Central memory CD8-positive, alpha-beta T cell (primary cell): ENCODE measurements at places on chromosomes 3 and 15.

DNA sequence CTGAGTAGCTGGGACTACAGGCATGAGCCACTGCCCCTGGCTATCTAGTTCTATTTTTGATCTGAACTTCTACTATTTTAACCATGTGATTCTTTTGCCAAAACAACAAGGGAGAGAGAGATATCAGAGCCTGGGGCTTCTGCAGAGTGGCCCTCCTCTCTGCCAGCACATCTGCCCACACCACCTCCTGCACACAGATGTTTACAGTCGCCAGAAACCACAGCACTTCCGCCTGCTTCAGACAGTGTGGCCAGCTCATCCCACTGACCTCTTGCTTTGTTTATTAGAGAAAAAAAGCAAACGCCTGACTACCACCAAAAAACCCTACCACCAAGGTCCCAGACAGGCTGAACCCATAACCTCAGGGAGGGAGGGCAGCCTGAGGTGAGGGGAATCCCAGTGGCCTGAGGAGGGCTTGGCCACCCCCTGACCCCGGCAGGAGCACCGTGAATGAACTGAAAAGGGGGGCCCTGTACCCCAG is 85.9 kb upstream of the ABHD2 start:
- no peak for DNase-seq

DNA sequence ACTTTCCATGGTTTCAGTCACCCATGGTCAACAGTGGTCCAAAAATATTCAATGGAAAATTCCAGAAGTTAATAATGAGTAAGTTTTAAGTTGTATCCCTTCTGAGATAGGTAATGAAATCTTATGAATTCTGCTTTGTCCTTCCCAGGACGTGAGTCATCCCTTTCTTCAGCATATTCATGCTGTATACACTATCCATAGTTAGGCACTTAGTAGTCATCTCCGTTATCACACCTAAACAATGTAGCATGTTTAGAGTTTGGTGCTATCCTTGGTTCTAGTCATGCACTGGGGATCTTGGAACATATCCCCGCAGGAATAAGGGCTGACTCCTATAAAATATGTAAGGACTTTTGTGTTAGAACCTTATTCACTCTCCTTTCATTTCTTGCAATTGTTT is 153.2 kb downstream of the UNC13C start:
- DNase-seq = no peak

DNA sequence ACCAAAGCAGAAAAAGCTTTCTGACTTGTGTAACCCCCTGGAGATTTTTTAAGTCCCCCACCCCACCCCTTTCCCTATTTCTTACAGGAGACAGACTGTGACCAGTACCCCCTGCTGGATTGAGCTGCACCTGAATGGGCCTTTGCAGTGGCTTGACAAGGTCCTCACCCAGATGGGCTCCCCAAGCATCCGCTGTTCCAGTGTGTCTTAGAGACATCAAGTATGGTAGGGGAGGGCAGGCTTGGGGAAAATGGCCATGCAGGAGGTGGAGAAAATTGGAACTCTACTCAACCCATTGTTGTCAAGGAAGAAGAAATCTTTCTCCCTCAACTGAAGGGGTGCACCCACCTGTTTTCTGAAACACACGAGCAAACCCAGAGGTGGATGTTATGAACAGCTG is 64.1 kb downstream of the AAGAB start:
- no peak for DNase-seq

DNA sequence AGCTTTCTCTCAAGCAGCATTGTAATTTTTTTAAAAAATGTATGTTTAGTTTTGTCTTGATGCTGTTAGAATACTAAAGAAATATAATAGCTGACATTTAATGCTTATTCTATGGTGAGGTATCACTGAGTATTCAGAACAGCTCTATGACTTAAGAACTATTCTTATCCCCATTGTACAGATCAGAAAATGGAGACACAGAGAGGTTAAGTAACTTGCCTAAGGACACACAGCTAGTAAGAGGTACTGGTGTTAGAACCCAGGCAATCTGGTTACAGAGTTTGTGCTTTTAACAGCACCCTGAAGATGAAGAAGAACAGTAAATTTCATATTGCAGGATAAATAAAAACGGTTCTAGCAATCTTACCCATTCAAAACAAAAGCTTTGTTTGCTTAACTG is 15.5 kb downstream of the PLA2G4D start:
- no peak for DNase-seq

GRCh38 chr3:179734497-179735281 is 81.8 kb downstream of the USP13 start:
- no peak for DNase-seq

GRCh38 chr3:185900228-185900627 is 37.6 kb downstream of the TRA2B start:
- DNase-seq = no peak

GRCh38 chr3:121411523-121411922 is 134.3 kb downstream of the POLQ start:
- no peak for DNase-seq

GRCh38 chr15:80577552-80578205 is 117.4 kb upstream of the ABHD17C start:
- no peak for DNase-seq

DNA sequence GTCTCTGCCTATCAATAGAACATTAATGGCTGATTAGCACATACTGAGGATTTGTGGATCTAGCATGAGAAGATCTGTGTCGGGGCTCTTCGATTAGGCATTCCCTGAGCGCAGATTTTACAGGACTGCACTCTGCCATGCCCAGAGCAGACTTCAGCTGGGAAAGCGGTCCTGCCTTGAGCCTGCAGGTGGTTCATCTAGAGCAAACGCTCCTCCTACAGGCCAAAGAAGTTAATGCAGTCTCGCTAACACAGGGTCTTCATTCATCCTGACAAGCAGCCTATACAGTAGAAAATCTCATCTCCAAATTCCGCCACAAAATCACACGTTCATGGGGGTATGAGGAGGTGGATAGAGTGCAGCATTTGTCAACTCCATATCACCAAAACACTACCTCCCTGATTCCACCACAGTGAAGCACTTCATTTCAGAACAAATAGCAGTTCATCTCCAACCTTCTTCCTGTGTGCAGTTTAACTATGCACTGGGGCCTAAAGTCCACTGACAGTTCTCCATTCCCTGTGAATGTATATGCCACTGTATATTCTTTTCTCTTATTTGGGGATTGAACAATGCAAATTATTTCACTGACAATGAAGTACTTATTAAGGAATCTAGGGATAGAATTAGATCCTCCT is 405.8 kb downstream of the IGSF11 start:
- DNase-seq = no peak

- DNase-seq = no peak
These were observed 34.8 kb upstream of the SKIL start for GRCh38 chr3:170322566-170323269.

GRCh38 chr15:25783607-25784540 is 79.3 kb downstream of the ATP10A start:
- peak; percentile 23 for DNase-seq

- DNase-seq = peak; percentile 39
These were observed at the start of gene ALS2CL for GRCh38 chr3:46693038-46693891. TSS of gene ALS2CL (minus strand) at chr3:46693679. CDS start at chr3:46689440, 4,239 bp downstream.

DNA sequence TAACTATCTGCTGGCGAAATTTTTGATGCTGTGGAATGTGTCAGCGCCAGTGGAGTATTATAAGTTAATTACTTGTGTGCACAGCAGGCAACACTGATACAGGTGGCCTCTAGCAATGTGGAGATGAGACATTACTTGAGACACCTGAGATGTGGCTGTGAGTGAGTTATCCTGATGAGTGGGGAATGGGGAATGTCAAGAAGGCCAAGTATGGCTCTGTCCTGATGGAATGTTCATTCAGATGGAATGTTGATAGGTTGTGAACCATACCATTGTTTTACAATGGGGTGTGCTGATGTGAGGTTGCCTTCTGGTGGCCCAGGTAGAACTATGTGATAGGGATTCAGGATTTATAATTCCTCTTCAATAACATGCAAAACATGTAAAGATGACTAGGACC is 404.8 kb downstream of the PTPRG start:
- DNase-seq = no peak

- no peak for DNase-seq
These were observed 2.7 kb upstream of the ARNT2 start for GRCh38 chr15:80401456-80401855.

- DNase-seq = no peak
These were observed 198.3 kb upstream of the TGFBR2 start for GRCh38 chr3:30408105-30408557.

DNA sequence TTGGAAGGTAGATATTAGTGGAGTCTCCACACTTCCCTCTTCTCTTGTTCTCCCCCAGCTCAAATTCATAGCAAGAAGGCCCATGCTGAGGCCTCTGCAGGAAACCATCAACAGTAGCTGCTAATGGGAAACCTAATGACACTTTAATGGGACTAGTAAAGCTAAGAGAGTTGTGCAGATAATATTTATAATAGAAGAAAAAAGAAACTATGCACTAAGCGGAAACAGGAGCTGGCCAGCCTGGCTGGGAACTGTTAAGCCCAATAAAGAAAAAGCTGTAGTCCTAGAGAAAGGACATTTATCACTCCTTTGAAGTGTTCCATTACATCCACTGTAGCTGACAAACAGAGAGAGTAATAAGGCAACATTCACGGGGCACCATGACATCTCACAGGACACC is 229.6 kb downstream of the IGSF11 start:
- no peak for DNase-seq
